ENCODE measurements at places on chromosomes 3 and 15.

GRCh38 chr15:92853222-92853621 is 46.9 kb upstream of the CHD2 start:
- DNase-seq: no peak

GRCh38 chr15:52097180-52097579 is 15.4 kb downstream of the BCL2L10 start:
- DNase-seq: no peak

DNA sequence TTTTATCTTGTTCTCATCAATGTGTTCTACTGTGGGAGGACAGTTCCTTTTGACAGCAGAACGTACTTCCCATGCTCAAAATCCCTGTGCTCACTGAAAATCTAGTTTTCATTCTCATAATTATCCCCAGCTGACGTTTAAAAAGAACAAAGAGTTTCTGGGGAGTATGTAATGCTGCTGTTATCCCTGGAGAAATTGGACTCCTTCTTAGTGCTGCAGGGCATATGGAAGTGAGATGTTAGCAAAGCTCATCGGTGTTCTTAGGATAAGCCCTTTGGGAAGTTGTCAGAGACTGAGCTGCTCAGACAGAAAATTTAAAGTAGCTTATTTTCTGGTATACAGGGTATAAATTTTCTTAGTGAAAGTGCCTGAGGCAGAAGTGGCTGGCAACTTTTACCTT is 66.5 kb downstream of the CDAN1 start:
- DNase-seq: no peak

DNA sequence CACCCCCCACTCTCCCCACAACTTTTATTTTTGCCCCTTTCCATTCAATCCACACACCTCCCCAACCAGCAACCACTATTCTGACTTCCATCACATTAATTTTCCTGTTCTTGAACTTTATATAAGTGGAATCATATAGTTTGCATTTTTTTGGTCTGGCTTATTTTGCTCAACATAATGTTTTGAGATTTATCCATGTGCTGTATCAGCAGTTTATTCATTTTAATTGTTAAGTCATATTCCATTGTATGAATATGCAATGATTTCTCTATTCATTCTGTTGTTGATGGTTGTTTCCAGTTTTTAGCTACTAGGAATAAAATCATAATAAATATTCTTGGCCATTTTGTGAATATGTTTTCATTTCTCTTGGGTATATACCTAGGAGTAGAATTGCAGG is 5.8 kb upstream of the SCAMP5 start:
- no peak for DNase-seq

GRCh38 chr3:65685621-65686235 is 353.0 kb downstream of the MAGI1 start:
- DNase-seq: no peak

- no peak for DNase-seq
These were observed 25.5 kb downstream of the GLDN start for GRCh38 chr15:51366920-51367319.

- DNase-seq: no peak
These were observed 37.1 kb downstream of the TMEM158 start for GRCh38 chr3:45188719-45189659.

DNA sequence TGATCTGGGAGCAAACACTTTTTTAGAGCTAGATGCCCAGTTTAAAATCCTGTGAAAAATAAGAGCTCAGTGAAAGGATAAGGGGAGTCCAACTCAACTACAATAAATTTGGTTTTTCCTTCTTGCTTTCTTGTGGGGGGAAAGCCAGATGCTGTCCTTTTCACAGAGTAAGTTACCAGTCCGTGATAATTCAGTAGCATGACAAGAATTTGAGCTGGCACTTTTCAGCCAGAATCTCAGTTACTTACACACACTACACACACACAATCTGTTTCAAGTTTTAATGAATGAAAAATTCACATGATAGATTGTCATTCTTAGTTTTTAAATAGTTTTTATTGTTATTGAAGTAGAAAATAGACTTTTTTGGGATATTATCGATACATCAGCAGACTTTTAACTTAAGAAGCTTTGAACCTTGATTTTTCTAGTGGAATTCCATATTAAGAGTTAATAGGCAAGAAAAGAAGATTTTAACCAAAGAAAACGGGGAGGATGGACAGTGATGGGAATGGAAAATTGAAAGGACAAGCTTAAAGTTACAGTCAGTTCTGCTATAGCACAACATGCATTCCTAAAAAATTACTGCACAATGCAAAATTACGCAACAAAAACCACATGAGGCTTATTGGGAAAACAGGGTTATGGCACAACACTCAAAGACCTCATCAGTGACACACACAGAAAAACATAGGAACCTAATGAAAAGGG is 47.0 kb downstream of the PSMD6 start:
- DNase-seq: no peak

DNA sequence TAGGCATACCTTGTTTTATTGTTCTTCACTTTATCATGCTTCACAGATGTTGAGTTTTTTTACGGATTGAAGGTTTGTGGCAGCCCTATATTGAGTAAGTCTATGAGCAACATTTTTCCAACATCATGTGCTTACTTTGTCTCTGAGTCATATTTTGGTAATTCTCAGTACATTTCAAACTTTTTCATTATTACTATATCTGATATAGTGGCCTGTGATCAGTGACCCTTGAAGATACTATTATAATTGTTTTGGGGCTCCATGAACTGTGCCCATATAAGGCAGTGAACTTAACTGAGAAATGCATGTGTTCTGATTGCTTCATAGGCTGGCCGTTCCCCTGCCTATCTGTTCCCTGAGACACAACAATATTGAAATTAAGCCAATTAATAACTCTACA is 42.8 kb upstream of the NSMCE3 start:
- no peak for DNase-seq

- no peak for DNase-seq
These were observed 31.0 kb upstream of the THBS1 start for GRCh38 chr15:39549912-39550311.

DNA sequence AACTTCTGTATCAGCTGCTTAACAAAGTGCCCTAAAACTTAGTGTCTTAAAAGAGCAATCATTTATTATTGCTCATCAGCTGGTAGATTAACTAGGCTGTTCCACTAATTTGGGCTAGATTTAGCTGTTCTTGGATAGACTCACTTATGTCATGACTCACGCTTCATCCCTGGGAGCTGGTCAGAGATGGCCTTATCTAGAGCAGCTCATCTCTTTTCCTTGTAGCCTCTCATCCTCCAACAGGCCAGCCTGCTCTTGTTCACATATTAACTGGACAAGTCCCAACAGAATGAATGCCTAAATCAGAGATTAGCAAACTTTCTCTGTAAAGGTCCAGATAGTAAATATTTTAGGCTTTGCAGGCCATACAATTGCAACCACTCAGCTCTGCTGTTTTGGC is 66.9 kb upstream of the PLAAT1 start:
- DNase-seq: no peak

GRCh38 chr3:132593241-132593946 is 3.7 kb upstream of the ACKR4 start:
- no peak for DNase-seq

GRCh38 chr15:65184305-65184867 is 756 bp downstream of the CLPX start:
- no peak for DNase-seq

- no peak for DNase-seq
These were observed 12.4 kb downstream of the RTP2 start for GRCh38 chr3:187689984-187690383.

- no peak for DNase-seq
These were observed at the start of gene CEMIP for GRCh38 chr15:80778964-80779657. TSS of gene CEMIP (plus strand) at chr15:80779370. CDS start at chr15:80873880, 94,510 bp downstream.

DNA sequence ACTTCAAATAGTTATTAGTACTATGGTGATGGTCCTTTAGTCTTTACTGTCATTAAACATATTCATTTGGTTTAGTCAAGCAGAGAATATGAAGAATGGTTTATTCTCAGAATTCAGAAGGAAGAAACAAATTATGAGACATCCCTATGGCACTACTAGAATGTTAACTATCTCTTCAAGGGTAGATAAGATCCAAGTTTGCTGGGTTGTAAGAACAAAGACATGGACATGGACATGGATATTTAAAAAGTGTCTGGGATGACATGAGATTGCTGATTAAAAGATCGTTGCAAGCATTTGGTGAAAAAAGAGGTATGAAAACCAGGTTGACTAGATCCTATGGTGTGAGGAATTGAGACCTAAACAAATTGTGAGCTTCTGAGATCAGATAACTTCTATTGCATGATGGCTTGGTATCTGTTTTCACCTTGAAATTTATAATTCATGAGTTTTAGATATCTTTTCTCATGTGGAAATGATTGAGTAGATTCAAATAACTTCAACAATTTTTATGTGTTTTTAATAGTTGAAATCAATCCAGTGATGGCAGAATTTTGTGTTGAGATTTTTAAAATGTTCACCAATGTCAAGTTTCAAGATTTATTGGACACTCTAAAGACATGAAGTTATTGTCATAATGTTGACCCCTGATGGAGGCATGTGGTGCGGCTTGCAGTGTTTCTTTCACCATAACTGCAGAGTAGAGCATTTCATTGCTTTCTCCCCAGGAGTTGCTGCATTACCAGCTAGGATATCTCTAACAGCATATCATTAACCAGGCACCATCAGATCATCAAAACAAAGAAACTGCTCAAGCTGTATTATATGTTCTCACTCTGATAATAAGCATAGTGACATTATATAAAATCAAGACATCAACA is 72.6 kb downstream of the NAALADL2 start:
- DNase-seq: no peak

GRCh38 chr15:27592036-27592760 is 506.9 kb downstream of the OCA2 start:
- no peak for DNase-seq

DNA sequence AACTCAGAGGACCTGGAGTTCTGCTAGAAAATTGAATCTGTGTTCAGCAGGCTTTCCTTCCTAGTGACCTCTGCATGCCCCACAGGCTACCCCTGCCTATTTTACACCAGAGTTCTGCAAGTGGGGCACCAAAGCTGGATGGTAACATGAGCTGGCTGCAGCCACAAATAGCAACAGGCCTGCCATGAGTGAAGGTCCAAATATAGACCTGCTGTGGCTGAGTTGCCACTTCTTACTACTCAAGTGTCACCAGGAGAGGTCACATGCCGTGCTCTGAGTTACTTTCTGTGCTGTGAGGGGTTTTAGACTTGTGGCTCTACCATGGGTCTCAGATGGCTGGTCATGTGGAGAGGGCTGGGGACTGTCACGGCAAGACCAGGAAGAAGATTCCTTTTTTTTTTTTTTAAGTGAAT is at the start of gene FSD2:
Gene FSD2 (minus strand): TSS at position 76 of the 413 bp plus-strand sequence. CDS start 18,679 bp downstream, outside the sequence.
- no peak for DNase-seq

GRCh38 chr3:53193466-53194209 is 32.6 kb downstream of the PRKCD start:
- no peak for DNase-seq

Measured in activated naive CD8-positive, alpha-beta T cell treated with anti-CD3 and anti-CD28 coated beads, Interleukin-2, amount 50 U/mL, for 16 hours (primary cell).